Stimulated activated CD4-positive, alpha-beta T cell treated with anti-CD3 and anti-CD28 coated beads, Interleukin-1b, Interleukin-23, amount 100 ng/mL, for 24 hours (primary cell): ENCODE measurements at places on chromosomes 3 and 15.

DNA sequence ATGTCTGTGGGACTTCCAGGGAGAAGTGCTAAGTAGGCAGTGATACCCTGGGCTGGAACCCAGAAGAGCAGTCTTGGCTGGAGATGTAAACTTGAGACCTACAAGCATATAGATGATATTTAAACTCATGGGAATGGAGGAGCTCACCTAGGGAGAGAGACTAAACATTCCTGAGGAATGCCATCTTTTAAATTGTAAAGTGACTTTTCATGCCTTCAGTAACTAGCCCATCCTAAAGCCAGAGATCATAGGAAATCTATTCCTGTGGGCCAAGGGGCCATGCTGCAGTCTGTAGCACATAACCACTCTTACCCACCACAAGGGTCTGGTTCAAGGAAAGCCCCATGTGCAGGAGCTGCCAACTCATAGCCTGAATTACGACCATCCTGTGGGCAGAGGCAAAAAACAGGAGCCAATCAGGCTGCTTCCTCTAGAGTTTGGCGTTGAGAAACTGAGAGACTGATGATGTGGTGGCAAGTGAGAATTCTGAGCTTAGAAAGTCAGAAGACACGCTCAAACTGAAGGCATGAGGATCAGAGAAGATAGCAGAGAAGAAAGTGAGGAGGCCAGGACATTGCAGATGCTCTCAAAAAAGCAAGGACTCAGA, 37.5 kb downstream of the CTDSPL start:
- no peak for DNase-seq

DNA sequence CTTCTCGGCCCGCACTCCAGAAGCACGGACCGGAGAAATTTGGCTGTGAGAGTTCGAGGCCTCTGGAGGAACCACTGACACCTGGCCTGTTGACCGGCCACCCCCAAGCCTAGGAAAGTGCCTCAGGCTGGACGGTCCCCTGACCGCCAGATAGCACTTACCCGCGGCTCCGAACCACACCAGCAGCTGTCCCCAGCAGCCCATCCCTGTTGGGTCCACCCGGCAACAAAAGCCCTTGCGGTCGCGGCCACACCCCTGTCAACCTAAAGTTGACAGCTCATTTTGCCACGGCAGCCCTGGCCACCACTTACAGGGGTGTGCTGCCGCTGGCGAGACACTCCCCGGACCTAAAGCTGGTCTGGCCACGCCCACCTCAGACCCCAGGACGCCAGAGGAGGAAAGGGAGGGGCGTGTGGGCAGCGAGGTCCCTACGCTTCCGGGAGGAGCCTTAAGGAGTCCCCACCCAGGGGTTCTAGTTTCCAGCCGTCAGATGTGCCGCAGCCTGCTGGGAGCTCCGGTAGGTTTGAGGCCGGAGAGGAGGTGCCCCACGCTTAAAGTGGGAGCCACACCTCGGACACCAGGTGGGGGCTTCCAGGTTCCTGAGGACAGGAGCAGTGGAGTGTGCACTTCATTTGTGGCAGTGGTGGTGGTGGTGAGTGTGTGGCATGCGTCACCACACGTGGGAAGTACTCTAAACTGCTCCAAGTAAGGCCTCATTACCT, at the start of gene LTK:
Gene LTK, minus strand, starts transcription at position 322 of the 722 bp plus-strand sequence. Its CDS starts 118 bp downstream, at position 204.
- no peak for DNase-seq

DNA sequence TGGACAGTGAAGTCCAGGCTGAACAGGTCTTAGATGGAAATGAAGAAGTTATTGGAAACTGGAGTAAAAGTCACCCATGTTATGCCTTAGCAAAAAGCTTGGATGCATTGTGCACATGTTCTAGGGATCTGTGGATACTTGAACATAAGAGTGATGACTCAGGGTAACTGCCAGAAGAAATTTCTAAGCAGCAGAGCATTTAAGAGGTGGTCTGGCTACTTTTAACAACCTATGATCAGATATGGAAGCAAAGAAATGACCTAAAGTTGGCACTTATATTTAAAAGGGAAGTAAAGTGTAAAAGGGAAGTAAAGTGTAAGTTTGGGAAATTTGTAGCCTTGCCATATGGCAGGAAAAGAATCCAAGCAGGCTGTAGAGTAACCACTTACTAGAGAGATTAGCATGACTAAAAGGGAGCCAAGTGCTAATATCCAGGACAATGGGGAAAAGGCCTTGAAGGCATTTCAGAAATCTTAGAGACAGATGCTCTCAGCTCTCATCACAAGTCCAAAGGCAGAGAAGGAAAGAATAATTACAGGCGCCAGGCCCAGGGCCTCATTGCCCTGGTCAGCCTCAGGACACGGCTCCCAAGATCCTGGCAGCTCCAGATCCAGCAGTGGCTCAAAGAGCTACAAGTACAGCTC, 73.9 kb upstream of the KCNH8 start:
- DNase-seq = no peak

DNA sequence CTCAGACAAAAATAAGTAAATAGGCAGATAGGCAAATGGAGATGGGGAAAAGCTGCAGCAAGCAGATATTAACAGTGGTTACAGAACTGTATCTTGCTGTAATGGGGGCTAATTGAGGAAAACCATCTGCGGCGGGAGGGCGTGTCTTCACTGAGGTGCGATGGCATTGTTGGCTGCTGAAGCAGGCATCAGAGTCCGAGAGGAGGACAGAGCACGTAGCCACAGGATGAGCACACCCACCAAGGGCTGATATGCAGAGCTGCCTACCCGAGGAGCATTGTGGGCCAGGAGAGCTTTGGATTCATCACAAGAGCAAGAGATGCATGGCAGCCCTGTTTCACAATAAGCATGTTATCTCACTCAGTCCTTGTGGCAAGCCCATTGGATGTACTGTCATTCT, 30.4 kb downstream of the CHRNA7 start:
- no peak for DNase-seq

DNA sequence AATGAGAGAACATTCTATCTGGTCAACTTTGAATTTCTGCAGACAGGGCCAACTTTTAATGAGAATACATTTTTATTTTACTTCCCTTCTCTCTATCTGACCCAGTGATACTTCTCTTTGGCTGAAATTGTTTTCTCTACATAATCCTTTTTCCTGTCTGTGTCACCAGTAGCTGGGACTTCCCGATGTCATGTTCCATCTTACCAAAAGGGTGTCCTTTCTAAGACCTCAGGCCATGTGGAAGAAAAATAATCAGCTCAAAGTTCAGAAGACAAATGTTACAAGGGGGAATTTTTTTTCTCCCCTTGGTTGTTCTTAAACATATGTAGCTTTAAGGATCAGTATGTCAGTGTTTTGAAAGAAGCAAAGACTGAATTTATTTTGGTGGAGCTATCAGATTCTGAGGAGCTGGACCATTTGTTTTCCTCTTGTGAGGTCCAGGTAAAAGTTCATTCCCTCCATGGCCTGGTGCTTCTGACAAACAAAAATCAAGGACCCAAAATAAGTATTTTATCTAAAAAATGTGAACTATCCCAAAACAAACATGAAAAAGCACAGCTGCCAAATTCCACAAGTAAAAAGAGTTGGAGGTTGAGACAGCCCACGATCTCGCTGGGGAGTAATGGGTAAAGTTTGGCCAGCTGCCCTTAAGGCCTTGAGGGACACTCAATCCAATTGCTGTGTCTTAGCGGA, 859.4 kb upstream of the NR2F2 start:
- DNase-seq = no peak

GRCh38 chr3:127622772-127623576, 6.0 kb upstream of the PODXL2 start:
- no peak for DNase-seq

DNA sequence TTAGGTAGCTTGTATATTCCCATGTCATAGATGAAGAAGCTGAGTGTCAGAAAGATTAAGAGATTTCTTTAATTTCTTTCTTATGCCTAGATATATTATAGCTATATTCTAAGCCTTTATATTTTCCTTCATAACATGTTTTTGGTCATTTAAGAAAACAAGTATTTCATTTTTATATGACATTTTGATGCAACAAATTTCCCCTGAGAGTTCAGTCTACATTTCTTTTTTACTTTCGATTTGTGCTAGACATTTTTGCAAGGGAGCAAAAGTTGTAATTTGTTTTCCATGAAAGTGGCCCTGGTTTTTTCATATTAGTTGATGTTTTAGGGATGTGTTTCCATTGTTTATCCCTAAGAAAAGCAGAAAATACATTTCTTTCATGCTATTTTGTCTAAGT, 344.9 kb downstream of the NLGN1 start:
- DNase-seq = no peak

DNA sequence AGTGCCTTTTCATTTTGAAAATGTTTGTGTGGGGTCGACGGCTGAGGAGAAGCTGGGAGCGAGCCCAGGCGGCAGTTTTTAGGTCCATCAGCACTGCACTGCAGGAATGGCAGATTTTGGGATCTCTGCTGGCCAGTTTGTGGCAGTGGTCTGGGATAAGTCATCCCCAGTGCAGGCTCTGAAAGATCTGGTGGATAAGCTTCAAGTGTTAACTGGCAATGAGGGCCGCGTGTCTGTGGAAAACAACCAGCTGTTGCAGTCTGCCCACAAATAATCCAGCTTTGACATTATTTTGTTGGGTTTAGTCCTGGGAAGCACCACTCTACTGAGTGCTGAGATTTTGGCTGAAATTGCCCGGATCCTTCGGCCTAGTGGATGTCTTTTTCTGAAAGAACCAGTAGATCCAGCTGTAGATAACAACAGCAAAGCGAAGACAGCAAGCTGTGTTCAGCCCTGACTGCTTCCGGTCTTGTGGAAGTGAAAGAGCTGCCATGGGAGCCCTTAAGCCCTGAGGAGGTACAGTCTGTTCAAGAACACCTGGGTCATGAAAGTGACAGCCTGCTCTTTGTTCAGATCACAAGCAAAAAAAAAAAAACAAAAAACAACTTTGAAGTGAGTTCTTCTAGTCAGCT, 13.1 kb upstream of the ANP32A start:
- DNase-seq = no peak

DNA sequence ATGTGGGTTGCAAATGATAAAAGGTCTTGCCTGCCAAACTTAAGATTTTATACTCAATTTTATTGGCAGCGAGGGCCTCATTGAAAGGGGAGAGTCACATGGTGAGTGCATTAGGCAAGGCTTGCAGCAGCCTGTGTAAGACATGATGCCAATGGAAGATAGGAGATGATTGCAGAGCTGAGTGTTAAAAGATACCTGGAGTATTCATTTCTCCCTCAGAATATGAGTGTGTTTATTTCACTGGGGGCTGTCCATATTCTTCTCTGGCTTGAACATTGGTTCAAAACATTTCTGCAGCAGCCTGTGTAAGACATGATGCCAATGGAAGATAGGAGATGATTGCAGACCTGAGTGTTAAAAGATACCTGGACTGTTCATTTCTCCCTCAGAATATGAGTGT, 165.2 kb upstream of the NUDT16 start:
- DNase-seq = no peak

DNA sequence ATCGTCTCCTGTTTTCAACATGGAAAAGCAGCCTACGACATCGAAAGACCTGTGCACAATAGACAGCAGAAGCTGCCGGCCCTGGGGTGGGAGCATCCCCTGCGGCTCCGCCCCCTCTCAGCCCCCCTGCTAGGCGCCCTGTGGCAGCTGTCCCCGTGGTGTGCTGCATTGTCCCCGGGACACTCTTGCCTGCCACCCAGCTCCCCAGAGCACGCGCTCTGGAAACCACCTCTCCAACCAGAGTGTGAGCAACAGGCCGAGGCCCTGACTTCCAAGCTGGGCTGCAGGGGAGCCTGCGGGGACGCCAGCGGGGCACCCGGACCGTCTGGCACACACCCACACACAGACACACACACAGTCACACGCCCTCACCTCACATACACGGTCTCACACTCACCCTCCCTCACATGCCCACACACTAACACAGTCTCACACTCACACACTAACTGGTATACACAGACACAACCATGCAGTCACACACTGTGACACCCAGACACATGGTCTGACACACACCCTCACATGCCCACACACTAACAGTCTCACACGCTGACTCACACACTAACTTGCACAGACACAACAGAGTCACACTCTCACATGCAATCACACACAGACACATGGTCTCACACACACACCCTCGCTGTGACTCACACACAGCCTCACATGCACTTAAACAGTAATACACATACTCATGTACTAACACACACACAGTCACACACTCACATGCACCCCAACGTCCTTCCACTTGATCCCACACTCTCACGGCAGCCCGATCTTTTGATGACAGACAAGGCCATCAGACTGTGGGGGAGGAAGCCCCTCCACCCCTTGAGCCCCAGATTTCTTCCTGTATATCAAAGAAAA, 94.7 kb downstream of the OCA2 start:
- no peak for DNase-seq

DNA sequence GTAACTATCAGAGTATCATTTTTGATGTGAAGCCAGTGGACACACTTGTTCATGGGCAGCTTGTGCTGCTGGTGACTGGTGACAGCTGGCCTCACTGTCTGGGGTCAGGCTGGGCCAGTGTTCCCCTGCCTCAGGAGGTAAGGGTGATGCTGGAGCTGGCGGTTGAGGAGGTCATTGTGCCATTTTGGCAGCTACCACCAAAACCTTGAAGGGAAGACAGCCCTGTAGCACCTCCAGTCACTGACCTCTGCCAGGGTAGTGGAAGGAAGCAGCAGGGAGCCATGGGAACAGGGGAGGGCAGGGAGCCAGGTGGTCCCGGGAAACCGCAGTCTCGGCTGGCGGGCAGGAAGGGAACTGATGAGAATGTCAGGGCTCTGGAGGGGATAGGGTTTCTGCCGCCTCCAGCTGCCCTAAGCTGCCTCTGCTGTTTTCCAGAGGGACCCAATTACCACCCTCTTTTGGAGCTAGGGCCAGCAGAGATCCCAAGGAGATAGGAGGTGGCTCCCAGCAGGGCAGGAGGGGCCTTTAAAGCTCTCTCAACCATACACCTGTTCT, 24.8 kb downstream of the FOXL2NB start:
- DNase-seq = no peak

DNA sequence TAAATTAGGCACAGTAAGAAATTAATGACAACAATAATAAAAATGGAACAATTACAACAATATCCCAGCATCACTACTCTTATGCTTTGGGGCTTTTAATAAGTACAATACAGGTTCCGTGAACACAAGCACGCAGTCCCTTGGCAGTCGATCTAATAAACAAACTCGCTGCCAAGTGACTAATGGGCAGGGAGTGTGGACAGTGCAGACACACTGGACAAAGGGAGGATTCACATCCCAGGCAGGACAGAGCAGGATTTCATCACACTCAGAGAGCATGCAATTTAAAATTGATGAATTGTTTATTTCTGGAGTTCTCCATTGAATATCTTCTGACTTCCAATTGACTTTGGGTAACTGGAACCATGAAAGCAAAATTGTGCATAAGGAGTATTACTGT, 524.1 kb upstream of the CFAP20DC start:
- no peak for DNase-seq

- no peak for DNase-seq
Observed at GRCh38 chr15:52128568-52128967, 16.0 kb upstream of the BCL2L10 start.

DNA sequence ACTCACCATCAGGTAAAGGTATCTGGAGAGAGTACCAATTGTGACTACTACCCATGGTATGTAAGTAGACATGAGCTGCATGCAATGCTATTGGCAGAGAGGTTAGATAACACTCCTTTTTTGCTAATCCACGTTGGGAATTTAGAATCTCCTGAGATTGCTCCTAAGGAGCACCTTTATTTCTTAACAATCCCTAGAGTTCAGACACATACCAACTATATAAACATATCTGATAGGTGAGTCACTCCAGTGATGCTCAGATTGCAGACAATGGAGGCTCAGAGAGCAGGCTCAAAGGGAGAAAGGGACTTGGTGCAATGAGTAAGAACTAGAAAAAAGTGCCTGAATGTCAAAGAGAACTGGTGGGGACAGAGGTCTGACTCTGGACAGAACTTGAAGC, 47.0 kb upstream of the LRRFIP2 start:
- no peak for DNase-seq

- DNase-seq = no peak
Observed at GRCh38 chr15:84996055-84996454, 14.4 kb downstream of the PDE8A start.

GRCh38 chr3:178802993-178803693, 266.9 kb downstream of the KCNMB2 start:
- DNase-seq = no peak
